ENCODE measurements at places on chromosomes 6 and 20. TPM values are rescaled to one million over a fixed set of nuclear protein-coding genes. Genes with fewer than 3 reads are reported as not detected.
A peak's percentile ranks its signal among the peaks of the same experiment; 100 is the strongest.

GRCh38 chr20:57159193-57159851 lies 107.1 kb downstream of the BMP7 start:
- no peak for DNase-seq

DNA sequence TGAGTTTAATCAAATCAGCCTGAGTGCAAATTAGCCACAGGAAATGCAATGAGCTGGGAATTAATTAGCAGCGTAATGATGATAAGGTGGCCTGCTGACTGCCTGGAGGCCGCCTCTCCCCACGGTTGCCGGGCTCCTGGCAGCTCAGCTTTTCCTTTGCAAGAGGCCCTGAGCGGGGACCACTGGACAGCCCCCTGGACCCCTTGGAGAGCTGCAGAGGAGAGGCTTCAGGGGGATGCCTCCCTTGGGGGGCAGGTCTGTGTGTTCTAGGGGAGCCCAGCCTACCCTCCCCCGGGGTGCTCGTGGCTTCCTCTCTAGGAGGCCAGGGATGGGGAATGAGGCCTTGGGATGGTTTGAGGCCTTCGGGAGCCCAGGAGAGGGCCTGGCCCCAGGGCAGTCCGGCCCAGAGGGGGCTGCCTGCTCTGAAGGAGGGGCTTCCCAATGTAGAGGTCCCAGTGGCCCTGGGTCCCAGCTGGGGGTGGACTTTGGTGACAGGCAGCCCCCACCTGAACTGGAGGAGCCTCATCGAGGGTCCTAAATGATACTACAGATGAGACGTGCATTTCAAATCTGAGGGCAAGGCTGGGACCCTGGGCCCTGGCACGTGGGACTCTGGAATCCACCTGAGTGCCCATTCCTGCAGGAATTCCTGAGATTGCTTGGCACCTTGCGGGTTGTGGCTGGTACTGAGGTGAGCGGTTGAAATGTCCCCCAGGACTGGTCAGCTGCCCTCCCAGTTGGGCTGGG lies 66.4 kb upstream of the BHLHE23 start:
- no peak for DNase-seq

DNA sequence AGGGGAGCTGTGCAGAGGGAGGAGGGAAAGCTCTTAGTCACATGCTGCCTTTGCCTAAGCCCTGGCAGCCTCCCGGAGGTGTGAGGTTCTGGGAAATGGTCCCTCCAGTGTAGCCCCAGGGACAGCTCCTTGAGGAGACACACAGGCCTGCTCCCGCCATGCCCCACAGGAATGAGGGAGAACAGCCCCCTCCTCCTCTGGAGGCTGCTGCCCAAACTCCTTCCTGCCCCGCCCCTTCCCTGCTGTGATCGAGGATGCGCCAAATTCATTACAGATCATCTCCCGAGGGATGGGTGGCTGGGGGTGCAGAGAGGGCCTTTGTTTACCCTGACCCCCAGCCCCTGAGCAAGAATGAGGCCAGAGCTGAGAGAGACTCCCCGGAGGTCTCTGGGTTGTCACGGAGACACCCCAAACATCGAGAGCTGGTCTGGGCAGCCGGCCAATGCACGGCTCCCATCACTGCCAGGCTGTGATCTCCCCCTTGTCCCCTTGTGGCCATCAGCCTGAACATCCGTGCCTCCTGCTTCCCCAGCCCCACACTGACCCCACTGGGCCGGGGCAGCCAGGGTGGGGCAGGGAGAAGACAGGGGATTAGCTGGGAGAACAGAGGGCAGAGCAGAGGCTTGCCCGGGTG lies 8.4 kb downstream of the CYP21A2 start:
- peak; percentile 28 for DNase-seq

DNA sequence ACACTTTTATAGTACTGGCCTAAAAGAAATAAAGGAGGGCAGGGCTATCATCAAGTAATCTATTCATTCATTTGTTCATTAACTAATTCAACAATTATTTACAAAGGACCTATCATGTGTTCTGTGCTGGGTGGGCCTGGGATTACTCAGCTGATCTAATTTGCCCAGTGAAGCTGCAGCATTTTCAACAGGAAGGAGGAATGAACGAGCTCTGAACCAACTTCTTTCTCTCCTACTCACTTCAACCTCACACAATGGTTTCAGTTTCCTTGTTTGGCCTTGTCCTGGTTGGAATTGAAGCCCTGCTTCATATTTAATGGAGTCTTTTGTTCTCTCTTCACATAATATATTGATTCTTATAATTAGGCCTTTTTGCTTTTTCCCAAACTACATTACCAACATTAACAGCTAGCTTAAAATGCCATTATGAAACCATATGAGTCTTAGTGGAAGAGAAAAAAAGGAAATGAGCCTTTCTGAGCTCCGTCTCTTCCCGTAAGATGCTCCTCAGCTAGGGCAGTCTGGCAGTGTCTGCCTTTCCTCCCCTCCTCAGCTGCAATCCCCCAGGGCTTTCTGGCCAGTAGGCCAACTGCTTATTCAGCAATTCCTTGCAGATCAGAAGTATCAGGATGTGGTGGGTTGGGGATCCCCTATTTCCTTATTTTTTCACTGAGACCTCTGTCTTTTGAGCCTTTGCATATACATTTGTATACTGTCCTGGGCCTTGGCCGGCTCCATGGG lies 79.4 kb upstream of the NRN1 start:
- no peak for DNase-seq

GRCh38 chr6:109290143-109290931 lies 91.9 kb downstream of the CD164 start:
- no peak for DNase-seq

GRCh38 chr6:45678285-45678607 lies 300.5 kb upstream of the SUPT3H start:
- DNase-seq, result no peak

GRCh38 chr6:93163146-93163545 lies 256.2 kb downstream of the EPHA7 start:
- no peak for DNase-seq

- no peak for DNase-seq
Measured at GRCh38 chr6:123580331-123580730, 56.4 kb downstream of the TRDN start.

DNA sequence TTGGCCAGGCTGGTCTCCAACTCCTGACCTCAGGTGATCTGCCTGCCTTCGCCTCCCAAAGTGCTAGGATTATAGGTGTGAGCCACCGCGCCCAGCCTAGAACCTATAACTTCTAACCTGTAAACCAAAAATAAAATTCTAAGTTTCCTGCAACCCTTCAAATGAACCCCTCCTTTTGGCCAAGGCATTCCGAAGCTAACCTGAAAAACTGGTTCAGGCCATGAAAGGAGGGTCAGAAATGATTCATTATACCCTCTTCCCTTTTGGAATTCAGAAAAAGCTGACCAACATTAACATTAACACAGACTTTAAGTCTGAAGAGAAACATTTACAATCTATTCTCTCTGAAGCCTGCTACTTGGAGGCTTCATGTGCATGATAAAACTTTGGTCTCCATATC lies 165.1 kb downstream of the TINAG start:
- DNase-seq, result no peak

The PKIB gene
- 10.4 TPM for total RNA-seq

The THBD gene
- 161 TPM for total RNA-seq

The TFAP2C gene
- 110 TPM for total RNA-seq

The BTN1A1 gene
- total RNA-seq, result not detected

The PLG gene
- not detected for total RNA-seq

The OOEP gene
- not detected for total RNA-seq

The CD24 gene
- 85.1 TPM for total RNA-seq

Data from lower leg skin (tissue), 4 donors.